ENCODE measurements at places on chromosomes 7 and 10.
A peak's percentile ranks its signal among the peaks of the same experiment; 100 is the strongest.

DNA sequence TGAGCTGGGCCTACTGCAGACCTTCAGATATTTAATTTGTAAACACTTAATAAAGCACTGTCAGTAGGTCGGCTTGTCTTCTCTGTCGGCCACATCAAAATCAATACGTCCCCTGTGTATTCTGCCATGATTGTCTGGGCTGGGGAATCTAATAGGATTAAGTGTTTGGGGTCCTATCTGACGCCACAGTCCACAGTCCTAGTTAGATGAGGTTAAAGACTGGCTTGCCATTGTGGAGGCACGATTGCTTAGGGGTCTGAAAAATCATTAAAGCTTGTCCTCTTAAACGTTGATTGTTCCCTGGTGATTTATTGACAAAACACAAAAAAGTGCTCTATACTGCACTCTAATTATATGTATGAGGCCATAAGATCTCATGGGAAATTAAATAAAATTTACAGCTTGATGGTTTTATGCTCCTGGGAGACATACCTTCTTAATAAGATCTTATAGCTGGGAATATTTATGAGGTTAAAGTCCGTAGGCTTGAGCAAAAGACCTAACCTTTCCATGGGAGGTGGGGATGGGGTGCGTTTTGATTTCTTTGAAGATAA lies 650.3 kb upstream of the GALNT17 start:
- DNase-seq, result no peak

DNA sequence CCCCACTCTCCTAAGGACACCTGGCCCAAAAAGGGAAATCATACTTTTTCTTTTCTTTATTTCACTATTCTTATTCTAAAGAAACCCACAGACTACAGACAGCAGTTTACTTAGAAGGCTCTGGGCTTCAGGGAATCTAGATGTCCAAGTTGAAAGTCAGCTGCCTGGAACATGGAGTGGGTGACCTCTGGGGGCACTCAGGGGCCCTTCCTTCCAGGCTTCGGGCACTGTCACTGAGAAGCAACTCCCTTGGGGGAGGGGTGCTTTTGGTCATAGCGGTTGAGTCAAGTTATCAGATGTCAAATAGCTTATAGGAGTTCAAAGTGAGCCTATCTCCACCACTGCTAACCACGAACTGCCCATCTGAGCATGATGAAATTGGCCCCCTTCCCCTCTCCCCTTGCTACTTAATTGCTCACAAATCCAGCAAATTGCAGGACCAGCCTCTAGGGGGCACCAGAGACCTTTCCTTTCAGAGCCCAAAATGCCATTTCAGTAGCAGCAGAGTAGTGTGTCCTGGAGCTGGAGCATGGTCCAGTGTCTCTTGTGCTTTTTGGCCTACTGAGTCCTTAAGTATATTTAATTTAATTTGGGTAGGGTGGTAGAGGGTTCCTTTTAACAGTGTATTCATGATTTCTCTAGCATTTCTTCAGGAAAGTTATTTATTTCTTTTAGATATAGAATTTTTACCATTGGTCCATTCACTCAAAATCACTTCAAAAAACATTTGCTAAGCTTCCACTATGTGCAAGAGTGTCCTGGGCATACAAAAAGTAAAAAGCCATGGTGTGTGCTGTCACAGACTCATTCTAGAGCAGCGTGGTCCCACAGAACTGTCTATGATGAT lies 463.8 kb downstream of the KCNMA1 start:
- DNase-seq, result peak; percentile 66

DNA sequence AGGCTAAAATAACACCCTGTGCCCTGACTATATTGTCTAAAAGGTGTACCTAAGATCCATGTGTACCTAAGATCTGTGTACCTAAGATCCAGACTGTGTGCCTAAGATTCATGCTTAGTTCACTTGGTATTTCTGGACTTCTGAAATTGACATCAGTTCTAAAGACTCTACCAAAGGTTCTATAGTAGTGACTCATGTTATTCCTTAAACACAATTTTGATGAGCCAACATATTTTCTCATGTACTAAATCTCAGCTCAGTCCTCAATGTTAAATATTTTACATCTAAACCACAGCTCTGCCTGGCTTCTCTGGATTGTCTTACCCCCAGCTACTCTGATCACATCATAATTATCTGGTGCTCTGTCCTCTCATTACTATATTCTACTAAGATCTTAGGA lies 802.3 kb upstream of the SORCS1 start:
- DNase-seq, result no peak

- peak; percentile 55 for DNase-seq
Measured at GRCh38 chr7:50308532-50309385, 4.2 kb downstream of the IKZF1 start.

DNA sequence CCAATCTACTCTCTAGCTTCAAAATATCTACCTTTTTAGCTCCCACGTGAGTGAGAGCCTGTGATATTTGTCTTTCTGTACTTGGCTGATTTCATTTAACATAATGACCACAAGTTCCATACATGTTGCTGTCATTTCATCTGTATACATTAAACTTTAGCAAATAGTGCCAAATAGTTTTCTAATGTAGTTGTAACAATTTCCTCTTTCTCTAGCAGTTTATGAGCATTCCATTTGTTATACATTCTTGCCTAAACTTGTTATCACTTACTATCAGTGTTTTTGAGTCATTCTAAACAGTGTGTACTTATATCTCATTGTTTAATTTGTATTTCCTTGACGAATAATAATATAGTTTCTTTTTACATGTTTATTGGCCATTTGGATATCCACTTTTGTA lies 77.2 kb downstream of the NEUROD6 start:
- no peak for DNase-seq

DNA sequence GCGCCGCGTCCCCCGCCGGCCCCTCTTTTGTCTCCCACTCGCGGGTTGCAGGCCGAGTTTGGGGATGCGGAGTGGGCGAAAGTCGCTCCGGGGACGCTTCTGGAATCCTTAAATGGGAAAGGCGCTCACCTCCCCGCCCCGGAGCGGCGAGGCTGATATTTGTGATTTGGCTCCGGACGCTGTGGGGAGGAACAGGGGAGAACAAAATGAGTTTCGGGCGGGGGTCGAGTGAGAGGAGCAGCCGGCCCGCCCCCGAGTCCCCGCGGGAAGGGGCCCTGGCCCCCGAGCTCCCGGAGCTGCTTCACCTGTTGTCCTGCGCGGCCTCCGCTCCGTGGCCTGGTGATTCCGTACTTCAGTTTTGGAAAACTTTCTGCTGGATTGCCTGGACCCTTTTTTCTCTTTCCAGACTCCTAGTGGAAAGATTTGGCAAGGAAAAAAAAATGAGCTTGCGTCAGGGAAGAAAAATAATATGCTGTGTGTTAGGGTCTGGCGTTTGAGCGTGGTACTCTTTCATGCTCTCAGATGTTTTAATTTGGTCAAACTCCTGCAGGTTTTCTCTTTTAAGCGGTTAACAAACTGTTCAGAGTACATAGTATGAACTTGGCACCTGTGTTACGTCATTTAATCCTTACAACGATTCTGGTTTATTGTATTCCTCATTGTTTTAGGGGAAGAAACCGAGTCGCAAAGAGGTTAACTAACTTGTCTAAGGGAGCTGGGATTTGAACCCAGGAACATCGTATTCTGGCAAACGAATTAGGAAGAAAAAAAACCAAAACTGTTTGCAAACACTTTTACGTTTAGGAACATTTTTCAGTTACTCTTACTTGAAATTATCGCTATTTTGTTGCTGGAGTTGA lies 924 bp downstream of the BMPR1A start:
- DNase-seq, result peak; percentile 26

DNA sequence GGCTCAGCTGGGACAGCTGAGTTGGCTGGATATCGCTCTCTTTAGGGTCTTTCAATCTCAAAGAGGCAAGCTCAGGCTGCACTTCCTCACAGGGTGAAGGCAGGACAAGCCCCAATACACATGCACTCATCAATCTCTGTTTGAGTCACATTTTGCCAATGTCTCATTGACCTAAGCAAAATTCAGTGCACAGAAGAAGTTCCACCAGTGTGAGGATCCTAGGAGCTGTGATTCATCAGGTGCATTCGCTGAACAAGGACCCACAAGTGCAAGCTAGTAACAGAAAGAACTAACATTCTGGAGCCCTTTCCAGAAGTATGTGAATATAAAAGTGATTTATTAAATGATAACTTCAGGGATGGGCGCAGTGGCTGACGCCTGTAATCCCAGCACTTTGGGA lies 477.2 kb downstream of the GPAM start:
- DNase-seq, result no peak

- DNase-seq, result no peak
Measured at GRCh38 chr10:11482306-11482705, 129.1 kb downstream of the USP6NL start.

GRCh38 chr10:92544296-92544695 lies 29.6 kb downstream of the IDE start:
- DNase-seq, result peak; percentile 20

DNA sequence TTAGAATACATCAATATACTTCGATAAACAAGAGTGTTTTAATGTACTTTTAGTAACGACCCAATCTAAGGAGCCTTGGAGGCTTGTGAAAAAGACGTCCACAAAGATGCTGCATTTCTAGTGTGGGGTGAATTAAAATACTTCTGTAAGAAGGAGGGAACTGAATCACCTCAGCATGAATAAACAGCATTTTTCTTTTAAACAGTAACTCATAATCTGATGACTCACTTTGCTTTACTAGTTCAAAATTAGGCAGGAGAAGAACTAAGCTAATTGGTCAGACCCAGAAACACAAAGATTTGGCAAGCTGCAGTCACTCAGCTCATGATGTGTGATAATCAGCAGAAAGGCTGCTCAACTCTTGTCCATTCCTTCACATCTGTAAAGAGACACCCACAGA lies 24.2 kb downstream of the NCOA4 start:
- DNase-seq, result no peak

GRCh38 chr7:83976302-83976701 lies 218.3 kb downstream of the SEMA3A start:
- DNase-seq, result peak; percentile 12

GRCh38 chr10:12252882-12253546 lies 57.0 kb downstream of the CDC123 start:
- DNase-seq, result no peak

- no peak for DNase-seq
Measured at GRCh38 chr7:12490107-12490688, 80.3 kb upstream of the SCIN start.

DNA sequence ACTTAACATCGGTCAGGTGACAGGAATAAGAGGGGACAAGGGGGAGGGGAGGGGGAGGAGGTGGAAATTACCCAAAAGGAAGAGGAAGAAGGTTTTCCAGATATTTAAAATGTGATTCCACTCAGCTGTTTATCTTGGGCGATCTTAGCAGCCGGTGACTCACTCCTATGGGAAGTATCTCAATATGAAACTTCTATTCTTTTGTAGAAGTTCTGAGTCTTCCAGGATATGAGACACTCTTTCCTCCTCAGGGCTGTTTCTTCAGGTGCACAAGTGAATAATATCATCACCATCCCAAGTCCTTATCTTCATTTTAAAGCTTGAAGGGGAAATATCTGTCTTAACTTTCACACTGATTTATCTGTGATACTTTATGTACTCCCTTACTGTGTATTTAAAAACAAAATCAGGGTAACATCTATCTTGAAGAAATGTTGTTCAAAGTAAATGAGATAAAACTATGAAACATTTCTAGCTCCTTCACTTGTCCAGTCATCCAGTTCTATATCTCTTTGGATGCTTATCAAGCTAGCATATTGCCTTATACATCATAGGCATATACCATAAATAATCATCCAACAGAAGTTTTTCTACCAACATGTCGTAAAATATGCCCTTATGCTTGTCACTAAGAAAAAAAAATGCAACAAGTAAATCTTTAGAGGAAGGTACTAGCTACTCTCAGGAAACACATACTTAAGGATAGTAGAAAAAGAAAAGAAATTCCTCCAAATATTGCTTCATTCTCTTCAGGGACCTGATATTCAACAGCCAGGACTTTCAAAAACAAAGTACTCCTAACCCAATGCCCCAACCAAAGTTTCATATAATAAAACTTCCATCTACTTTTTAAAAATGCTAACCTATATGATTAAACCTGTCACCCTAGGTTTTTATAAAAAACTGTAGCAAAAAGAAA lies 13.7 kb downstream of the DOCK4 start:
- no peak for DNase-seq

DNA sequence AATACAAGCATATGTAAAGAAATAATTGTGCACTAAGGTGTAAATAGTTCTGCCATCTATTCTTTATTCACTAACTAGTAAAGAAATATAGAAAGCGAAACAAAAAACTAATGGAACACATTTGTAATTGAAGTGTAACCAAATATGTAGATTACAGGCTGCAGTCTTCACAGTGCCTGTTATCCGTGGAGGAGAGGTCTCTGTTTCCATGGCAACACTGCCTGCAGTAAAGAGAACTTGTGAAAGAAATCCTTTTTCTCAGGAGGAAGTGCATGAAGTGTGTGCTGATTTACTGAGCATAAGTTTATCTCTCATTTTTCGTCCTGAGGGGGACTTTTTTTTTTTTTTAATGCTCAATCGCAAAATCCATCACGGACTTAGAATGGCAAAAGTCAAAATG lies 102.5 kb downstream of the APBB1IP start:
- no peak for DNase-seq

DNA sequence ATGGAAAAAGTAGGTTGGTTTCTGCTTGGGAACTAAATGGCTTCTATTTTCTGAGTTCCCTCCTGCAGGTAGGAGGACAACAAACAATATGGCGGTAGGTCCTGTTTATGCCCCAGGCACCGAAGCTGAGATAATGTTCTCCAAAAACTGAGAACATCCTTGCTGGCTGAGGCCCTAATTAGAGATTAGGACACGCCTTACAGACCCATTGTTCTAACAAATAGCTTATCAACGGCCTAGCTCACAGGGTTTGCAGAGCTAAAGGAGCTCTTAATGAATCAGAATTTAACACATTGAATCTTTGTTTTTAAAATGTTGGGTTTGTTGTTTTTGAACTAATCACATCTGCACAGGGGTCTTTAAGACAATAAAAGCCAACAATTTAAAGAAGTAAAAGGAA lies 37.0 kb downstream of the HTR5A start:
- no peak for DNase-seq

GRCh38 chr7:47804767-47805545 lies 143.3 kb downstream of the PKD1L1 start:
- DNase-seq, result no peak

DNA sequence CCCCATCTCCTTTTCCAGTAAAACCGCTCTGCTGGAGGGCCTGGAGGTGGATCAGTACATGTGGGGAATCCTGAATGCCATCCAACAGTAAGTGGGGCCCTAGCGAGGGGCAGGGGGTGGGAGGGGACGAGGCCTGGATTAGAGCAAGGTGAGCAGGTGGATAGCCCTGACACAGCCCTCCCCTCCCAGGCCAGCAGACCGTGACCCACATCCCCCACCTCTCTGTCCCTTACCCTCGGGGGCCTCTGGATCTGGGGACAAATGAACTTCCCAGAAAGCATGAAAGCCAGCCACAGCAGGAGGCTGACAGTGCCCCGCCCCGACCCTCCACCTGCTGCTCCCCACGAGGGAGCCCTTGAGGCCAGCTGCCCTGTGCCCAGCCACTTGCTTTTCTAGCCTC lies 41.8 kb upstream of the PPIF start:
- DNase-seq, result no peak
